ENCODE measurements at places on chromosomes 7 and 10.

GRCh38 chr10:9253121-9253520 is 1198.6 kb downstream of the GATA3 start:
- no peak for DNase-seq

- no peak for DNase-seq
Measured at GRCh38 chr7:12158334-12159060, 52.6 kb upstream of the TMEM106B start.

GRCh38 chr10:110491346-110491745 is 6.4 kb upstream of the DUSP5 start:
- DNase-seq, result no peak

DNA sequence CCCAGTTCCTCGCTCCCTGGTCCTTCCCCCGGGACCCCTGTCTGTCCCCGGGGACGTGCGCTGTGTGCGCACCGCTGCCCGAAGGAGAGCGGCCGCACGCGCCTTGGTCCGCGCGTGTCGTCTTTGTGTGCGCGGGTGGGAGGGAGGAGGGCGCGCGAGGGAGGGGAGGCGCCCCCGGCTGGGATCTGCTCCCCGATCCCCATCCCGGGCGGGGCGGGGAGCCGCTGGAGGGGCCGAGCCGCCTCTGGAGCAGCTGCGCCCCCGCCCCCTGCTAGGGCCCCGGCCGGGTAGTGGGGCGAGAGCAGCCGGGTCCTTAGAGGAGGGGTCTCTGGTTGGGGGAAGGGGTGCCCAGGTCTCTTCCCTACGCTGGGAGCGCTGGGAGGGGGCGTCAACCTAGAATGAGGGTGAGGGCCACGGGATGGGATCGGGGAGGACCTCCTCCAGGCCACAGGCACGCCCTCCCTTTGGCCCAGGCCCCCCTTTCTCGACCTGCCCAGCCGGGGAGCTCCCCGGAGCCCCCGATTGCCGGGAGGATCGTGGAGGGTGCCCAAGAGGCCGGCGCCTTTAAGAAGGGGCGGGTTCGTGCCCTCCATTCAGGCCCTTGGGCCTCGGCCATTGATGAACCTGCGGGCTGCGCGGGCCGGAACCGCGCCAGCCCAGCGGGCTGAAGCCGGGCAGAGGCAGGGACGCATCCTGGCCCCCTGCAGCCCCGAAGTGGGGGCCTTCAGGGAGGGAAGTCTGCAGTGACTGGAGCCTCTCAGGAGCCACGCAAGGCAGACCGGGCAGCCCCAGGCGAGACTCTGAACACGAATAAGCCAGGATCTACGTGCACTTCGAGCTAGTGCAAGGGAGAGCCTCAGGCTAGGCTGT is 678 bp downstream of the SH2B2 start:
- no peak for DNase-seq

Measured in CD4-positive, alpha-beta T cell treated with Interferon alpha-2 for 1 hour (primary cell).